ENCODE measurements at places on chromosomes 2 and 18. TPM values are rescaled to one million over a fixed set of nuclear protein-coding genes. Genes with fewer than 3 reads are reported as not detected.

DLGAP1 gene
- not detected for total RNA-seq

RBM44 gene
- total RNA-seq: 0.09 TPM

UGT1A1 gene
- 0.39 TPM for total RNA-seq

PAX8 gene
- 0.60 TPM for total RNA-seq

ANKRD53 gene
- 0.28 TPM for total RNA-seq
